ENCODE measurements at places on chromosomes 3 and 15.

GRCh38 chr3:16063603-16064002 lies 110.9 kb upstream of the GALNT15 start:
- no peak for DNase-seq

DNA sequence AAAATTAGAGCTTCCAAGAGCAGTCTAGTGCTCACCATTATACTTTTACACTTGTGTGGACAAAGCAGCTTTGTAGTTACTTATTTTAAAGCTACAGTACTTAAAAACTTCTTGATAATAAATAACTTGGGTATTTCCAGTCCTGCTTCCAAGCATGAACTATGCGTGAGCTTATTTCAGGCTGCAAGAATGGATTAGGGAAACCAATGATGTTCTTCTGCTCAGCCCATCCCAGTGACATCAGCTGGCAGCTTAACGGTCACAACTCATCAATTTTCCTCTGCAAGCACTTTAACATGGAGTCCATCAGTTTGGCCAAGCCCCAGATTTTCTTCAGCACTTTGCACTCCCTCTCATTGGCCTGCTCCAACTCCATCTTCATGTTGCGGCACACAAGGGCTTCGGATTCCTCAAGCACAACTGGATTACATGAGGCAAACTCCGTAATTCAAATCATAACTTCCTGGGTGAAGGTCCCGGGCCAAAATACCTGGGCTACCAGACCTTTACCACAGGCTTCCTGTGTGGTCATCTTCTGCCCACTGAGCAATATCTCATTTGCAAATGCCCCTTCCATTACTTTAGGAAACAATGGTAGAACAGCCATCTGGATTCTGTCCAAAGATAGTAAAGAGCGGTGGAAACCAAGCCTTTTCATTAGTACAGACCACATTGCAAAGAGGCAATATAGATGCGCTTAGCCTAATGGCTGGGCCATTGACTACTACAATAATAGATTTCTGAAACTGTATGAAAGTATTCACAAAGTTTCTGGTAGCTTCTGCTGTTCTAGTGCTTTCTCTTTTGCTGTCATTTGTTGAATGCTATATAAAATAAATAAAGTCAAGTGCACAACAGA lies 87.5 kb upstream of the DAZL start:
- DNase-seq: no peak

DNA sequence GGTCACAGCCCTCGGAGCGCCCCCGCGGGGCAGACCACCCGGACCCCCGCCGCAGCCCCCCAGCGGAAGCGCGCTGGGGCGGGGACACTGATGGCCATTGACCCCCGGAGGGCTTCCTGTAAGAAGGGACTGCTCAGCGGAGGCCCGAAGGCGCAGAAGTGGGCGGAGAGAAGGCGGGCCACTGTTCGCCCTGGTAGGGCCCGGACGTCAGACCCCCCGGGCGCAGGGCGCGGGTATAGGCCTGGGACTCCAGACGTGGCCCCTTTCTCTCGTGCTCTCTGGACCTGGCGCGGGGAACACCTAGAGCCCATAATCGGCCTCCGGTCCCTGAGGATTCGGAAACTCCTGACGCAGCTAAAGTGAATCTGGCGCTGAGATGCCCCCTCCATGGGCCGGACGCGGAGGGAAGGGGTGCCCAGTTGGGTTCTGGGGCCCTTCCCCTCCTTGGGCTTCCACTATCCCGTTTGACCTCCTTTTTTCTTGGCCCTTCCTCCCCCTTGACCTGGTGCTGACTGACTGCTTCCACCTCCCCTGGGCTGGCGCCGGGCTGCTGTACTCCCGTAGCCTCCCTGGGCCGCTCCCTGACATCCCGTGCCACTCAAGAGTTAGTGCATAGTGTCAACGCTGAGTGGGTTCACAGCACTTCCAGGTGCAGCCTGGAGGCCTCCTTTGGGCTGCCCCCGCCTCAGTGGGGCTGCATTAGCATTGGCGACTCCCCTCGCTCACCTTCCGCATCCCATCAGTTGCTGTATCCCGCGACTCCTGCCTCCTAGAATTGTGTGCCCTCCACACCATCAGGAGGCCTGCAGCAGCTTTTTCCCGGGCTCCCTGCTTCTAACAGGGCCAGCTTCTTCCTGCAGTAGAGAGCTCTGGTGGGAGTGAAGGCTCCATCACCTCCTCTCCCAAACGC lies 694 bp downstream of the ABTB1 start:
- DNase-seq: no peak

GRCh38 chr15:67537771-67538170 lies 4.7 kb upstream of the MAP2K5 start:
- DNase-seq: no peak

DNA sequence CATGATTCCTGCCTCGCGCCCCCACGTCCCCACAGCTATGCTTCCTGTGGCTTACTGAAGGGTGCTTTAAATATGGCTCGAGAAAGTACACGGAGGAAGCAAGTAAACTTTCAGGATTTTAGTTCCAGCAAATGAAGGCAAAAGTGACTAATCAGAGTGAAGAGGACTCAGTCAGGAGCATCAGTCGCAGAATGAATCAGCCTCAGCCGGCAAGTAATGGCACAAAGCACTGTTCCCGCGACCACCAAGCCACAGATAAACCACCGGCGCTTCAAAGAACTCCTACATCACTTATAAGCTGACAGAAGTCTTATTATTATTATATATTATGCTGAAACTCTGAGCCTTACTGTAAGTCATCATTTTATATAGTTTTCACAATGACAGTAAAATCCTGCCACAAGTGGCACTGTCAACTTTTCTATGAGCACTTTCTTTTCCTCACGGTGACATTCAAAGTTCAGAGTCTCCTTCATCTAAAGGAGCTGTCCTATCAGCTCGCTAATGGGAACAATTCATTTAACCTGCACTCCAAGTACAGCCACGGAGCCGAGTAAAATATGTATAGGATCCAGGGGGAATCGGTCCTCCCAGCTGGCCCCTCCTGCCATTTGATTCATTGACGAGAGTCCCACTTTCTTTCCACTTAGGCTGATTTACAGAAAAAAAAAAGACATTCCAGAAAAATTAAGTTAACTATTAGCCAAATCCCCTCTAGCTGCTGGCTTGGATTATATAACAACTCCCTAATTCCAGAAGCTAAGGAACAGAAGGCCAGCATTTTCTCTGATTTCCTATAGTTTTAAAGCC lies 217.0 kb upstream of the ICE2 start:
- no peak for DNase-seq

- DNase-seq: no peak
These were observed 231.8 kb downstream of the UACA start for GRCh38 chr15:70531576-70531975.

DNA sequence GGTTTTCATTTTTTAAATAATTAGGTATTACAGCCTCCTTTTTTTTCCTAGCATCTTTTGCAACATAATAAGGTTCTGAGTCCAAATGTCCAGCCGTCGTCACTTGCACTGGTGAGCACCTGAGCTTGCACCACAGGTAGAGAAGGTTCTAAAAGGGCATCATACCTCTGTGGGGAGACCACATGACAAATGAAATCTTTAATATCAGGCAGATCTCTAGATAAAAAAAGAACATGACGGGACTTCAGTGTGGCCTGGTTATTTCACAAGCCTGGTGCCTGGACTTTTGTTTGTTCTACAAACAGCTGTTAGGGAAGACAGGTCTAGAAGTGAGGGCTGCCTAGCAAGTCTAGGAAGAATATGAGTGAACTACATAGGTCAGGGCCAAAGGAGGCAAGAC lies 3.6 kb downstream of the ZBED2 start:
- no peak for DNase-seq

GRCh38 chr3:87979527-87979926 lies 79.3 kb downstream of the CGGBP1 start:
- no peak for DNase-seq

GRCh38 chr3:120348991-120349854 lies at the start of gene LRRC58:
Gene LRRC58 (minus strand): TSS chr3:120349354. CDS start chr3:120349243, 111 bp downstream.
- peak; percentile 91 for DNase-seq

- no peak for DNase-seq
These were observed 14.8 kb upstream of the WNT5A start for GRCh38 chr3:55501905-55502304.

GRCh38 chr15:83446904-83447709 lies at the start of gene SH3GL3:
Gene SH3GL3 (plus strand): TSS chr15:83447341. CDS start chr15:83447534, 193 bp downstream.
- DNase-seq: no peak

- DNase-seq: no peak
These were observed 24.0 kb upstream of the FRMD5 start for GRCh38 chr15:44219073-44219472.

DNA sequence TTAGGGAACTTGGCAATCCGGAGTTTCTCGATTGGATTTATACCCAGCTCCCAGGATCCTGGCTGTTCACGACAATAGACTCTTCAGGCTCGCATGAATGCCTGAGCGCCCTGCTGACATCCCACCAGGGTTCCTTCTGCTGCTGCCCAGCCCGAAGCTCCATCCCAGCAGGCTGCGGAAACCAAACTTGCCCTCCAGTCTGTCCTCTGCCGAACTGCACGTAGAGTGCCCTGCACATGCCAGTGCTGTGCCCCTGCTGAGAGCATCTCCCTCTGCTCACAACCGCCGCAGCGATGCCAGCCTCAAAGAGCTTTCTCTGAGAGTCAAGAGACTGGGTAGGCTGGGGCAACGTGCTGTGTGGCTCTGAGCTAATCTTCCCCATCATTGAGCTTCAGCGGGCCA lies 6.9 kb downstream of the ADAMTS7 start:
- DNase-seq: no peak

DNA sequence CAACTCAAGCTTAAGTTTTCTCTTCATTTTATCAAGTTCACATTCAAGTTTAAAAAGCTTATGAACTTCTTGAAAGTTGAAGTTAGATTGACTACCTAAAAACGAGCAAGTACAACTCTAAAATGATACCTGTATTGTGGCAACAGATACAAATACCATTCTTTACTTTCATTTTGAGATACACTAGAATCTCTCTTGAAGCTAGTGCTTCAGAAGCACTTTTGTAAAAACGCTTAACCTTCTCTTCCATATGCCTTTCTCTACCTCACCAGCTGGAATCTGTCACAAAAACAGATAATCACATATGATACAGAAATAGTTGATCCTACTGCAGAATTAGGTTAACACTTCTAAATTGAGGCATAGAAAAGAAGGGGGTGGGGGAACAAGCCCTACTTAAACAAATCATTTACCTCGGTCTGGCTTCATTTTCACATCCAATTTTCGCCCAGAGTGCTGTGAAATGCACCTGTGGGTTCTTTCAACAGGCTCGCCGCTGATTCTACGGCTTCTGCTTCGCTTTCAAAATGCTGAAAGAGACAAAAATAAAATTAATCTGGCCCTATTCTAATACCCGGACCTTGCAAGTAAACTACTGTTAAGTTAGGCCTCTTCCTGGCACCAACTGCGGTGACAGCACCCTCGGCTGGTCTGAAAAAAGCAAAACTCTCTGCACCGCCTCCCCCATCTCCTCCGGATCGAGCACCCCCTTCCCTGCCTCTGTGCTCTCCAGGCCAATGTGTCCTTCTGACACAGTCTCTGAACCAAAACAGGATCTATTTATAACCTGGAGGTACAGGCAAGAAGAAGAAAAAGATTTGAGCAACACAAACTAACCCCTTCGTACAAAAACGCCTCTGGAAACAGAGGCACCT lies 1.4 kb downstream of the ATOSA start:
- DNase-seq: no peak

GRCh38 chr3:132625613-132626012 lies 28.5 kb downstream of the ACKR4 start:
- DNase-seq: no peak

DNA sequence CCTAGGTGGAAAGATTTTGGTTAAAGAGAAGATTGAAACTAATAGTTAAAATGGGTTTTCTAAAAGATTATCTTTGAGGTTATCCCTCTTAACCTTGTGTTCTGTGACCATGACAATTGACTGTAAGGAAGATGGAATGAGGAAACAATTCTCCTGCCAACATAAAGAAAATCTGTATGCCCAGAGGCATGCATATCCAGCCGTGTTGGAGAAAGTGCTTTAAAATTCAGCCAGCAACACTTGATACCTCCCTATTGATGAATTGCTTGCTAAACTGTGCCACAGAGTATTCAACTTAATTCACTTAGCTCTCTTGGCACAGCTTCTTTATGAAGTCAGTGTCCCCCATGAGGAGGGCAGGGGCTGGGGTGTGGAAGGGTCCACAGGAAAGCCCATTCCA lies 203.5 kb downstream of the UBE2E2 start:
- no peak for DNase-seq

DNA sequence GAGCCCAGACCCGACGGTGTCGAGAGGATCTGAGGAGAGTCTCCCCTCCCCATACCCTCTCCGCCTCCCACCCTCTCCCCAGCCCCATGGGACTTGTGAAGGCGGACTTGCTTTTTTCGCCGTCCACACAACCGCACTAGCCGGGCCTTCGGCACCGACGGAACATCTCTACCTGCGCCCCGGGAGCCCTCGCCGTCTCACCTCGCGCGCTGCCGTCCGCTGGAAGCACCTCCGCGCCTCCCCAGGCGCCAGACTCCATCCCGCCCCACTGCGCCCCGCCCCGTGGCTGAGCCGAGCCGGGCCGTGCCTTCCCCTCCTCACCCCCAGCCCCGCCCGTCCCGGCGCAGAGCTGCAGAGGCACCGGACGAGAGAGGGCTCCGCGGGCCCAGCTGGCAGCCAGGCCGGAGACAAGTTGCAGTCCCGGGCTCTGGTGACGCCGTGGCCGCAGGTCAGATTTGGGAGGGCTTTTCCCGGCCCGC lies at the start of the genes DUOX1 and DUOXA1:
Gene DUOX1, plus strand, starts transcription at position 344 of the 479 bp plus-strand sequence. CDS start 1,973 bp downstream, outside the sequence.
Gene DUOXA1, minus strand, starts transcription at position 229 of the 479 bp plus-strand sequence. CDS start 6,865 bp downstream, outside the sequence.
- no peak for DNase-seq

Measured in renal cortex interstitium (tissue), 15 donors.